ENCODE measurements at places on chromosomes 5 and 9. TPM values are rescaled to one million over a fixed set of nuclear protein-coding genes. Genes with fewer than 3 reads are reported as not detected.

Gene PCDHB16
- 0.20 TPM for polyA plus RNA-seq

Gene WNT8A
- polyA plus RNA-seq = not detected

Gene TYRP1
- polyA plus RNA-seq = 0.18 TPM

Gene ORM2
- 17.1 TPM for polyA plus RNA-seq

Gene OR1Q1
- not detected for polyA plus RNA-seq

Gene PTPN3
- polyA plus RNA-seq = 14.4 TPM

Gene FBP1
- polyA plus RNA-seq = 48.1 TPM

Gene DNLZ
- 16.8 TPM for polyA plus RNA-seq

Gene GABRA1
- polyA plus RNA-seq = not detected

DNA sequence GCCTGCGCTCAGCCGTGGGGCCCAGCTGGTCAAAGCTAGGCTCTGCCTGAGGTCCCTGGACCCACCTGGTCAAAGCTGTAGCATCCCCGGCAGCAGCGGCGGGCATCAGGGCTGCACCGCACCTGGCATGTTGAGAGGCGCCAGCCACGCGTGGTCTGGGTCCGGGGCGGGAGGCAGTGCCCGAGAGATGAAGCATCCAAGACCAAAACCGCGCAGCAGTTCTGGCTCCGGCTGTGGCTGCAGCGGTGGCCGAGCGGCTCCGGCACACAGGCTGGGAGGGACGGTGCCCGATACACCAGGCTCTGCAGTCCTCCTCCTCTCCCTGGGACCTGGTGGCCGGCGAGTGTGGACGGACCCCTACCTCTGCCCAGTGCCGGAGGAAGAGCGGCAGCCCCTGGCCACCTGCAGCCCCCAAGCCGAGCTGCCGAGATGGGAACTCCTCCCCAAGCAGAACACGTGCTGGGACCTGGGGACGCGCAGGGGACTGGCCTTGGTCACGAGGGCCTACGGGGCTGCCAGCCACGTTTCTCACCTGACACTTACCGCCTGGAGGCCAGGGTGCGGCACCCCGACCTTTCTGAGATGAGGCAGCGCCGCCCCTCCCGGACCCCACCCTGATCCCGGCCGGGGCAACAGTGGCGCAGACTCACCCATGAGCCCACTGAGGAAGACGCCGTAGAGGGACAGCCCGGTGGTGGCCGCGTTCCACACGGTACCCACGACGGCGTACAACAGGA lies 33.0 kb downstream of the SLC9A3 start:
- H3K4me3 ChIP-seq = no peak overlapping the region
- H3K27me3 ChIP-seq = peaks cover 20% of the 10 kb centered on the region
- H3K4me1 ChIP-seq = no peaks in the 10 kb centered on the region
- no peaks in the 10 kb centered on the region for H3K36me3 ChIP-seq

DNA sequence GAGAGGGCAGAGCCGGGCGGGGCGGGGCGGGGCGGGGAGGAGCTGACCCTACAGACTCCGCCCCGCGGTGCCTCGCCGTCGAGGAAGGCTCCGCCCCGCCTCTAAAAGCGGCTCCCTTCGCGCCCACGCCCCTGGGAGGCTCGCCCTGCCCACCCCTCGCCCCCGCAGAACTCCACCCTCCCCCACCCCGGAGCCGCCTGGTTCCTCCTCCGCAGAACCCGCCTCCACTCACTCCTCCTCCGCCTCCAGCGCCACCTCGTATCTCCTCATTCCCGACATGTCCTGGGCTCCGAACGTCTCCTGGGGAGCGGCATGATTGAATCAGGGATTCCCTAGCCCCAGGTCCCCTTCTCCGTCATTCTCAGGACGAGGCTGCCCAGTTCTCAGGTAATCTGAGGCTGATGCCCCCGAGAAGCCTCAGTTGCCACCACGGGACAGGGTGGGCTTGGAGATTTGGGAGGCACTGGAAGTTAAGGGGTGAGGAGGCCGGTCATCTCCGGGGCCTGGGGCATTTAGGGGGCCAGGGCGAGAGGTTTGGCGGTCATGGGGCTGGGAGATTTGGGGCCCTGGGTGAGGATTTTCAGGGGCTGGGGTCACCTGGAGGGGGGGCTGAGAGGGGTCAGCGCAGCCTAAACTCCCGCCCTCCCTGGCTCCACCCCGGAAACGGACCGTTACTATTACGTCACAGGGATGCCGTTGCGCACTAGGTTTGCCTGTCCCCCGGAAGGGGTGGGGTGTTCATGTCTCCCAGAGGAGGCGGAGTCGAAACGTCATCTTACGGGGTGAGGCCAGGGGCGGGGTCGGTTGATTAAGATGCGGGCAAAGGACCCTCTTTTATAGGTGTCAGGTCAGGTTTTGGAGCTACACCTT lies 3.2 kb upstream of the CCL27 start:
- H3K36me3 ChIP-seq = peaks cover 6% of the 10 kb centered on the region
- peak overlapping the region; percentile 65 for H3K4me3 ChIP-seq
- peaks cover 40% of the 10 kb centered on the region for H3K4me1 ChIP-seq
- H3K27me3 ChIP-seq = no peaks in the 10 kb centered on the region
- DNase-seq = peak; percentile 98

DNA sequence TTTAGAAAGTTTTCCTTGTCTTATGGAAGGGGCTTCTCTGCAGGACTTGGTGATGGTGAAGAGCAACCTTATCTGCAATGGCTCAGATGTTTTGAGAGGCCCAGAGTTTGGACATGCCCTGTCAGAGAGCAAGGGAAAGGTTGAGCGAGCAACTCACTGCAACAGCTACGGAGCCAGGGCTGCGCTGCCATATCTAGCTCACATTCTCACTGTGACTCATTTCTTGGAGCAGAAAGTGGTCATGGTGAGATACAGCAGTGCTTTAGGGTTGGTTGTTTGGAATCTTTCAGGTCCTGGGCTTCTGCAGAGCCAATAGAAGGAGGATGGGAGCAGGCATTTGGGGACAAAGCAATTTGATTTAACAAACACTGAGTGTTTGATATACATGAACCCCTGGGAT lies 12.3 kb downstream of the GLRA1 start:
- no peak overlapping the region for H3K27ac ChIP-seq
- H3K4me3 ChIP-seq = no peak overlapping the region
- H3K4me1 ChIP-seq = no peaks in the 10 kb centered on the region
- no peak for DNase-seq

GRCh38 chr5:172502969-172503368 lies 48.6 kb upstream of the SH3PXD2B start:
- no peaks in the 10 kb centered on the region for H3K27me3 ChIP-seq
- H3K4me1 ChIP-seq = peaks cover 7% of the 10 kb centered on the region
- no peaks in the 10 kb centered on the region for H3K36me3 ChIP-seq

- H3K4me1 ChIP-seq = no peaks in the 10 kb centered on the region
- no peak overlapping the region for H3K4me3 ChIP-seq
- H3K36me3 ChIP-seq = no peaks in the 10 kb centered on the region
- DNase-seq = no peak
- H3K27ac ChIP-seq = no peak overlapping the region
Measured at GRCh38 chr5:119789406-119790117, 160.2 kb downstream of the FAM170A start.

- no peaks in the 10 kb centered on the region for H3K27me3 ChIP-seq
- H3K4me1 ChIP-seq = peaks cover 7% of the 10 kb centered on the region
- no peak for DNase-seq
Measured at GRCh38 chr9:22036866-22037626, 27.9 kb upstream of the CDKN2B start.

GRCh38 chr9:101367323-101367722 lies 17.5 kb downstream of the BAAT start:
- DNase-seq = no peak
- no peaks in the 10 kb centered on the region for H3K27me3 ChIP-seq
- H3K4me1 ChIP-seq = no peaks in the 10 kb centered on the region
- H3K4me3 ChIP-seq = no peak overlapping the region

DNA sequence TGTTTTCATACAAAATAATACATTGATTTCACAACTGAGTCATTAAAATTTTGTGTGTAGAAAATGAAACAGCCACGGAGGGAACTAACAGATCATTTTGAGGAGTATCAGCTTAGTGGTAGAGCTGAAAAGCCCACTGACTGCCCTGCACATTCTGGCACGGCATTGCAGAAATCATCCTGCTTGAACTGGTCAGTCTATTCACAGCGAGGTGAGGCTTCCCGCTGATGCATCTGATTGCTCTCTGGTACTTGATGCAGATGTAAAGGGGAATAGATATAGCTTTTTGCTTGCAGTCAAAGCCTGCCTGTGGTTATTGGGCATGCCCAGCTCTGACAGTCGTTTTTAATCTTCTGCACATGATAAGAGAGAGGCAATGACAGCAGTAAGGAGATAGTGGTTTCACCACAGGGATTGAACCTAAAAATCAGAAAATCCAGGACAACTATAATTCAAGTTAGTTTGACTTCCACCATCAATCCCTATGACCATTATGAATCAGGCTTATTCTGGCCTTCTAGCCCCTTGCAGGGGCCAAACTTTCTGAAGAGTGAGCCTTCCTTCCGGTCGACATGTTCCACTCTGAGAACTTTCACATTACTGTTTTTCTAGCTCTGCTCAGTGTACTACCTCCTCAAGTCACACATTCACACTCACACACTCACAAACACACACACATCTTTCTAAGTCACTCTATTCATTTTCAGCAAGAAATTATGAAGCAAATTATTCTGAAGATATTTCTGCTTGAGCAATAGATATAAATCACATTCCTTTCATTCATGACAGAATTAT lies 782.8 kb upstream of the NUDT12 start:
- no peaks in the 10 kb centered on the region for H3K4me1 ChIP-seq
- no peak overlapping the region for H3K27ac ChIP-seq
- H3K4me3 ChIP-seq = no peak overlapping the region
- DNase-seq = no peak
- H3K36me3 ChIP-seq = no peaks in the 10 kb centered on the region

GRCh38 chr9:19465586-19466279 lies 56.9 kb downstream of the ACER2 start:
- no peaks in the 10 kb centered on the region for H3K27me3 ChIP-seq
- H3K4me1 ChIP-seq = peaks cover 11% of the 10 kb centered on the region
- no peak overlapping the region for H3K4me3 ChIP-seq
- no peak for DNase-seq
- no peak overlapping the region for H3K27ac ChIP-seq
- H3K36me3 ChIP-seq = no peaks in the 10 kb centered on the region

DNA sequence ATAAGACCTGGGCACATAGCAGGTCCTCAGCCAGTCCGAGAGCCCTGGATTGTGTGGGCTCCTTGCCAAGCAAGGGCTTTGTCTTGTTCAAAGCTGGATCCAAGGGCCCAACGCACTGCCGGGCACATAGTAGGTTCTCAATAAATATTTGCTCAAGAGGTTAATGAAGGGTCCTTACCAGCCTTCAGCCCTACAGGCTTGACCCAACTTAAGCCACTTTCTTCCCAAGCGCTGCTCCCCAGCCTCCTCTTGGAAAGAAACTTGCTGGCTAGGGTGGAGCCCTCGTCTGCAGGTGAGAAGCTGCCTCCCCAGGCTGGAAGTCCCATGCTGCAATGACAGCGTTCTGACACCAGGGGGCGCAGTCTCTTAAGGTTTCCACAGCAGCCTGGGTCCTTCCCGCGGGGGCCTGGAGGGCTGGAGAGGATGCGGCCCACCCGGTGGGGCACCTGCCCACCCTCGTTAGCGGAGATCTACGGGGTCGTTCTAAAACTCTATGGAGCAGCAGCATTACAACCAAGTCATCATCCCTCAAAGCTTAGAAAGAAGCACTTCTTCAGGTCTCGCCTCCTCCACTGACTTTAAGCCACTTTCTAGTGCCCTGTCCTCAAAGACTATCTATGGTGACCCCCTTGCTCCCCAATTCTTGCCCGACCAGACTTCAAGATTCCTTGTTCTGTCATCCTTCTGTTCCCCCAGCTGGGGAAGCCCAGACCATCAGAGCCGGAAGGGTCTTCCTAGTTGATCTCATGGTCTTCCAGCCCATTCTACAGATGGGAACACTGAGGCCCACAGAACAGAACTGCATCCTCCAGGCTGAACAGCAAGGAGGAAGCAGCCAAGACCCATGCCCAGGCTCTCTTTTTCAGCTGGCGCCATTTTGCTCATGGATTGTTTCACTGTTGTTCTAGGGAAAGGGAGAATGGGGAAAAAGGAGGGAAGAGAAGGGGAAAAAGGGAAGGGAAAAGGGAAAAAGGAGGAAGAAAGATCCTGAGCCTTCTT lies 115.4 kb downstream of the LHX2 start:
- H3K36me3 ChIP-seq = no peaks in the 10 kb centered on the region
- H3K4me3 ChIP-seq = no peak overlapping the region
- DNase-seq = peak; percentile 83
- peaks cover 5% of the 10 kb centered on the region for H3K4me1 ChIP-seq

GRCh38 chr5:31193591-31194467 lies at the start of gene CDH6:
Gene CDH6, plus strand, starts transcription at chr5:31193686. Its CDS starts 73,788 bp downstream, at chr5:31267474.
- no peaks in the 10 kb centered on the region for H3K36me3 ChIP-seq
- DNase-seq = no peak
- peak within 1 kb of the TSS; percentile 46 for H3K4me3 ChIP-seq
- peaks cover 35% of the 10 kb centered on the region for H3K27me3 ChIP-seq
- H3K27ac ChIP-seq = peak within 1 kb of the TSS; percentile 6
- peaks cover 28% of the 10 kb centered on the region for H3K4me1 ChIP-seq

Data from stomach (tissue), 19 donors.